ENCODE measurements at places on chromosomes 16 and 17.

- no peak for DNase-seq
These were observed 693.0 kb upstream of the SOX9 start for GRCh38 chr17:71427801-71428200.

DNA sequence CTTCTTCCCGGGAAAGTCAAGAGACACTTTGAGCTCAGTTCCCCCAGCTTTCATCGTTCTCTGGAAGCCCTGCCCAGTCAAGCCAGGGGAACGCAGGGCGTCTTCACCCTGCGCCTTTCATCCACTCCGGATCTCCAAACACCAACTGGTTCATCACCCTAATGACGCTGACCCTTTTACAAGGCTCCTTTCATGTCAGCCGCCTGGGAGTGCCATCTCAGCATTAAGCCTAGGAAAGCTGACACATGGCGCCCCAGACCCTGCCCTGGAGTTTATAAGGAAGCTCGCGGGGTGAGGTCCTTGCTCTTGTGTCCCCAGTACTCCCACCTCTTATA is 594 bp upstream of the DNAJC7 start:
- no peak for DNase-seq

GRCh38 chr17:59914274-59914854 is 21.4 kb downstream of the RPS6KB1 start:
- peak; percentile 74 for DNase-seq

DNA sequence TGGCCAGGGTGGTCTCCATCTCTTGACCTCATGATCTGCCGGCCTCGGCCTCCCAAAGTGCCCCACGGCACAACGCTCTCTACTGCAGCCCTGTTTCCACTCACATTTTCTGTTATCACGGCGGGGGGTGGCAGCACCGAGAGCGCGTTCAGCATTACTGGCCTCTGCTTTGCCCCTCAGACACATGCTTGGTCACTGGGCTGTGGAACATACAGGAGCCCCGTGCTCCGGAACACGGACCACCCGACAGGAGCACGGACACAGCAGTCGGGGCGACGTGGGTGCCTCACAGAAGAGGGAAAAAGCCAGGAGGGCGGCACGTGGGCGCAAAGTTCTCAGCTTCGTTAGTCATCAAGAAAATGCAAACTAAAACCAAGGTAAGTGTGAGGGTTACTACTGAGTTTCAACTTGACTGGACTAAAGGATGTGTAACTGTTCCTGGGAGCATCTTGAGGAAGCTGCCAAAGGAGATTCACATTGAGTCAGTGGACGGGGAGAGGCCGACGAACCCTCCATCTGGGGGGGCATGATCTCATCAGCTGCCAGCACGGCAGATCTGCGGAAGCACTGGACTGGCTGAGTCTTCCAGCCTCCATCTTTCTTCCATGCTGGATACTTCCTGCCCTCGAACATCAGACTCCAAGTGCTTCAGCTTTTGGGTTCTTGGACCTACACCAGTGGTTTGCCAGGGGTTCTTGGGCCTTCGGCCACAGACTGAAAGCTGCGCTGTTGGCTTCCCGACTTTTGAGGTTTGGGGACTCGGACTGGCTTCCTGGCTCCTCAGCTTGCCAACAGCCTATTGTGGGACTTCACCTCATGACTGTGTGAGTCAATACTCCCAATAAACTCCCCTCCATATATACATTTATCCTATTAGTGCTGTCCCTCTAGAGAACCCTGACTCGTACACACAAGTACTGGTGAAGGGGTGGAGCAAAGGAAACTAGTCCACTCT is 106.8 kb downstream of the ZNF778 start:
- DNase-seq, result peak; percentile 77

GRCh38 chr16:89502081-89502843 is 5.9 kb upstream of the SPG7 start:
- no peak for DNase-seq

DNA sequence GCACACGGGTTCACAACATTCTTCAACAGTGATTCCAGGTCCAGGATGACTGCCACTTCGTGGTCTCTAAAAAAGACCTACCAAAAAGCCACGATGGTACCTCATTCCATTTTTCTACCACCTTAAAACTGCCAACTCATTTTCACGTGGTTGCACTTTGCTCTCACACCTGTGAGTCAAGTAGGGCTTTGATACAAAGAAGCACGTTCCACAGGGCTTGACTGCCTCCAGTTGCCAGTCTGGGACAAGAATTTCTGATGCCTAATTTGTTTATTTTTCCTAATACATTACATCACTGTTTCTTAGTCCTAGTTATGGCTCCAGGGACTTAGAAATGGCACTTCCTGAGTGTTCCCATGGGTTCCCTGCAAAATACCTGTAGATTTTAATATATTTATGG is 911.6 kb upstream of the EEF2KMT start:
- DNase-seq, result no peak

- DNase-seq, result no peak
These were observed 10.2 kb upstream of the LRRC37B start for GRCh38 chr17:31997005-31997404.

DNA sequence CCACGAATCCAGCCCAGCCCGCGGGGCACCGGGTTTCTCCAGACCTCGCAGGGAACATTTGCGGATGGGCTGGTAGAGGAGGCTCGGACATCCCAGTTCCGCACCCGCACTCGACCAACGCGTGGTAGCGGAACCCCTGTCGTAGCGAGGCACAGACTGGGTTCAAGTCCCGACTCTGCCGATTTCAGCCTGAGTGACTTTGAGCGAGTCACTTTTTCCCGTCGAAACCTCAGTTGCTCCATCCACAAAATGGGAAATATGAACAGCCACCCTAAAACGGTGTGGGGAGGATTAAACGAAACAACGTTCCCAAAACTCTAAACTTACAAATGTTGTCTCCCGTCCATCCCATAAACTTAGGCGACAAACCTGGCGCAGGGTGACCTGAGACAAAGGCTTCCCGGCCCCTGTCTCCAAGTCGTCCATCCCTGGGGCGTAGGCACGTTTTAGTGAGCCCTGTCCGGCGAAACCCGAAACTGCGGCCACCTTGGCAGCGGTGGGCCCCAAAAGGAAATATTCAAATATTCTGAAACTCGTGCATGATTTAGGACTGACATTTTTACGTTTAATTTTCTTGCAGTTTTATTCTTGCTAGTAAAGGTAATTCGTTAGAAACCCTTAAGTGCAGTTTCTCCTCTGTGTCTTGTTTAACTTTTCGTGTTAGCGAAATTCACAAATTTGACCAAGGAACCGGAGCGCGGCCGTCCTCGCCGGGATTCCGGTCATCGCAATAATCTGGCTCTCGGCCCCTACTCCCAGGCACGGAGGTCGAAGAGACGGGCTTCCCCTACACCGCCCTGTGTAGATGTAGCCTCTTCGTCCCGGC is 1.9 kb upstream of the MLLT6 start:
- DNase-seq, result no peak

DNA sequence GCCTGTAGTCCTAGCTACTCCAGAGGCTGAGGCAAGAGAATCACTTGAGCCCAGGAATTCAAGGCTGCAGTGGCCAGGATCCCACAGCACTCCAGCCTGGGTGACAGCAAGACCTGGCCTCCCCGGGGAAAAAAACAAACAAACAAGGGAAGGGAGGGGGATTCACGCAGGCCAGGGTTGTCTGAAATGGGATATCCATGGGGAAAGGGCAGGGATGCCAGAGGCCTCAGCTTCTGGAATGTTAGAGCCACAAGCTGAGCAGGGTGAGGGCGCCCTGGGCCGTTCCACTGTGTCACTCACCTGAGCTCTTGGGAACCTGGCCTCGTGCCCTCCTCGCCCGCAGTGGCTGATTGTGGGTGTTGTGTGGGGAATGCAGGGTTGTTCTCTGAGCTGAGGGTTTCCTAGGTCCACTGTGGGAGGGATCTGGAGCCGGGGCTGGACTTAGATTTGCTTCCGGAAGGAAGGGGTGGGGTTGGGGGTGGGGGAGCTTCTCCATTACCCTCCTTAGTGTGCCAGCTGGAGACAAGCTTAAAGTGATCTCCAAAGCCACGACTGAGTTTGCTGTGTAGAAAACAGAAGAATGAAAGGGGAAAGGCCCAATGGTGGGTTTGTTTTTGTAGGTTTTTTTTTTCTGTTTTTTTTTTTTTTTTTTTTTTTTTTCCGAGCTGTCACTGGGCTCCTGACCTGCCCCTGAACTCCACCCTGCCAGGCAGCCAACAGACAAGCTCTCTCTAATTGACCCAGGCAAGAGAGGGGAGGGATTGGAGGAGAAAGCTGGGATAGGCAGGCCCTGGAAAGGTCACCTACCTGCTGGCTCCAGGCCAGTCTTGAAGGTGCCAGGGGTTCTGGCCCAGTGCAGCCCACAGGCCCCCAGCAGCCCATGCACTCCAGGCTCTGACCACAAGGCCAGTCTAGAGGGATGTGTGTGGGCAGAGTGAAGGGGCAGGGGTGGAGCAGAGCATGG is at the start of gene SULT1A1:
SULT1A1 (minus strand) TSS at position 414 of the 964 bp plus-strand sequence. CDS start 1,189 bp downstream, outside the sequence.
- peak; percentile 3 for DNase-seq

GRCh38 chr17:57902800-57903759 is 52.1 kb downstream of the CUEDC1 start:
- DNase-seq, result peak; percentile 90

DNA sequence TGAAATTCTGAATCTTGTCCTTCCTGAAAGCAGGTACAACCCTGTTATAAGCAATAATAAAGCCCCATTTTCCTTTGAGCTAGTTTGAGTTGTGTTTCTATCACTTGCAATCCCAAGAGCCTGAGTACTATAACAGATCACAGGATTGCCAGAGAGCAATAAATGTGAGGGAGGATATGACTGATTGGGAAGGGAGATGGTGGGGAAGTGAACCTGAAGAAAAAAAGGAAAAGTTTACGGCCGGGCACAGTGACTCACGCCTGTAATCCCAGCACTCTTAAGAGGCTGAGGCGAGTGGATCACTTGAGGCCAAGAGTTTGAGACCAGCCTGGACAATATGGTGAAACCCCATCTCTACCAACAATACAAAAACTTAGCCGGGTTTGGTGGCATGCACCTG is 80.4 kb downstream of the COX10 start:
- DNase-seq, result no peak

- no peak for DNase-seq
These were observed 50.2 kb downstream of the NKD1 start for GRCh38 chr16:50598256-50598894.

GRCh38 chr16:57800200-57801097 is 1.8 kb downstream of the KIFC3 start:
- no peak for DNase-seq

DNA sequence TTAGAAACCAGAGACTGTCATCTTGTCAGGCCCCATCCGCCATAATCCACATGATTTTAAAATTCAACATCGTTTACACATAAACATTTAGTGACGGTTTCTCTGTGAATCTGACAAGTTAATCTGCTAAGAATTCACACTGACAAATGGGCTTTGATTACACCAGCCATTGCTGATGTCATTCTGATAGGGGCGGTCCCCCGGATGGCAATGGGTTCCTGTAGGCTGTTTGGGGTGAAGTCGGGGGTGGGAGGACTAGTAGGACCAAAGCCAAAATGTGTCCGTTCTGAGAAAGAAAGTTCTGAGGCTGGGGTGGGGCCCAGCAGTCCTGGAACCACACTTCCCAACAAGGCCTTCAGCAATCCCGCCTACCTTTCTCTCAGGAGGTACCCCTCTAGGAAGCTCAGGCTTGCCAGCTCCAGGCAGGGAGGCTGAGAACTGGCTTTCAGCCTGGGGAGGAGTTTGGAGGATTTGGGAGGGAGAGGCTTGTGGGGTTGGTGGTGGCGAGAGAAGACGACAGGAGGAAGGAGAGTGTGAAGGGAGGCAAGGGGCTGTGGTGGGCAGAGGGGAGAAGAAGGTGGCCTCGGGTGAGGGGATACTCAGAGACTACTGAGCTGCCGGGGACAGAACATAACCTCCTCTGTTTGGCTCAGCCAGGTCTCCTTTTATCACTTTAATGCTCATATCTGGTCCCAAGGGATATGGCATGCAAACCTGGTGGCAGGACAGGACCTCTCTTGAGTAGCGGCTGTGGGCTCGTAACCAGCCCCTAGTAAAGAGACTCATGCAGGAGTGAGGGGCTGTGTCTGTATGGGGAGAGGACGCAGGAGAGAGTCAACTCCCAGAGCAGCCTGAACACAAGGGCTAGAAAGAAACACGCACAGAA is 8.6 kb downstream of the HIC1 start:
- DNase-seq, result no peak

GRCh38 chr17:77959126-77959925 is 823 bp downstream of the TNRC6C start:
- peak; percentile 54 for DNase-seq

- DNase-seq, result peak; percentile 60
These were observed 458 bp downstream of the ENKD1 start for GRCh38 chr16:67666032-67666551.

- no peak for DNase-seq
These were observed 177.0 kb downstream of the IRF8 start for GRCh38 chr16:86075839-86076440.

DNA sequence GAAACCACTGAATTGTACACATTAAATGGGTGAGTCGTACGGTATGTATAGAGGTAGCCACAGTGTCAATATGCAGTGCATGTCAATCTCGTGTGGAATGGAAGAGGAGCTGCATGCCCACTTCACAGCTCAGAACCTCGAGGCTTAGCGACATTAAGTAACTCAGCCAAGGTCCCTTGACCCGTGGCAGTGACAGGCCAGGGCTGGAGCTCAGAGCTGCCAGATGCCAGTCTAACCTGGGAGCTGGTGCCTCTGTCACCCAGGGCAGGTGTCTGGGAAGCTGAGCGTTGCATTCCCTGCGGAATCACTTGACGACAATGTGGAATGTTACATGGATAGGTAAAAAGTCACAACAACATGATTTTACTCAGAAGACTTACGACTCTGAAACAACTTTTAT is 298.1 kb downstream of the FOXL1 start:
- DNase-seq, result no peak

DNA sequence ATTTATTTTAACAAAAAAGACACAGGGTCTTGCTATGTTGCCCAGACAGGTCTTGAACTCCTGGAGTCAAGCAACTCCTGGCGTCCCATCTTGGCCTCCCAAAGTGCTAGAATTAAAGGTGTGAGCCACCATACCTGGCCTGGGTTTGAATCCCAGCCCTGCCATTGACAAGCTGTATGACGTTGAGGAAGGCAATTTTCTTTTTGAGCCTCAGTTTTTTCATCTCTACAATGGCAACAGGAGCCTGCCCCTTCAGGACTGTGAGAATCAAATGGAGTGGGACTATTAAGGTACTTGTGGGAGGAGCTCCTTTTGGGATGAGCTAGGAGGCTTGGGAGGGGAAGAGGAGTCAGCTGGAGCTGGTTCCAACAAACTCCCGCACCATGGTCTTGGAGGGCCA is 6.2 kb downstream of the RARA start:
- no peak for DNase-seq

DNA sequence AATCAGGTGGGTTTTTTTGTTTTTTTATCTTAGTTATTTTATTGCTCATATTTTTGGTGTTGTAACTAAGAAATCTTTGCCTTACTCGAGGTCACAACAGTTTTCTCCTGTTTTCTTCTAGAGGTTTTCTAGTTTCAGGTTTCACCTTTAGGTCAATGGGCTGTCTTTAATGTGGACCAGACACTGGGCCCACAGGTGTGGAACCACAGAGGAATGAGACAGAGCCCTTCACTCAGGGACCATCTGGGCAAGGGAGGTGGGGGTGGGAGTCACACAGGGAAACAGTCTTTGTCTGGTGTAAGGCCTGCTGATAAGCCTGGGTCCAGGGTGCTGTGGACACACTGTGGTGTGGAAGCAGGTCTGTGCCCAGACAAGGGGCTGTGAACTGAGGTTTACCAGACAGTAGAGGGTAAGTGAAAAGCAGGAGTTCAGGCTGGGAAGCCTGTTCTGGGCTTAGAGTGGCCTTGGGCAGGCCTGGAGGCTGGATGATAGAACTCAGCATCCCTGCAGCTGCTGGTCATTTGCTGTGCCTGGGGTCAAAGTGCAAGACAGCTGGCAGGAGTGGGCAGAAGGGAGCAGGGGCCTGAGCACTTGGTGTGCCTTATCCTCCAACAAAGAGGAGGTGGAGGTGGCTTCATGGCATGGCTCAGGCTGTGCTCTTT is 75.6 kb downstream of the SPECC1 start:
- no peak for DNase-seq

GRCh38 chr17:39208136-39208535 is 8.1 kb downstream of the RPL19 start:
- no peak for DNase-seq
